Activated CD4-positive, alpha-beta memory T cell treated with anti-CD3 and anti-CD28 coated beads, Interleukin-2, amount 10 ng/mL, durations not matched to agents 7 days and 5 days (primary cell): ENCODE measurements at places on chromosomes 1 and 21. TPM values are rescaled to one million over a fixed set of nuclear protein-coding genes. Genes with fewer than 3 reads are reported as not detected.

OR2L13 gene
- total RNA-seq: not detected

CHIA gene
- not detected for total RNA-seq

THBS3 gene
- 32.3 TPM for total RNA-seq

S100A14 gene
- not detected for total RNA-seq

TNFRSF18 gene
- 116 TPM for total RNA-seq

ERVH48-1 gene
- total RNA-seq: not detected

RNU5D-1 gene
- total RNA-seq: not detected

TRNP1 gene
- not detected for total RNA-seq

AMPD1 gene
- not detected for total RNA-seq

RPTN gene
- total RNA-seq: not detected

FGR gene
- total RNA-seq: not detected

PLA2G2F gene
- total RNA-seq: not detected

SERPINC1 gene
- not detected for total RNA-seq

FCRL5 gene
- not detected for total RNA-seq

CELSR2 gene
- total RNA-seq: 2.0 TPM

LINGO4 gene
- total RNA-seq: 1.3 TPM

RCAN1 gene
- total RNA-seq: 8.8 TPM

URB1 gene
- total RNA-seq: 9.1 TPM

GDAP2 gene
- total RNA-seq: 20.8 TPM

UQCRHL gene
- total RNA-seq: 1.5 TPM

CYP4B1 gene
- not detected for total RNA-seq

AMIGO1 gene
- 1.2 TPM for total RNA-seq

CELA3B gene
- not detected for total RNA-seq

FCGR1A gene
- total RNA-seq: 1.1 TPM

ESPN gene
- total RNA-seq: 0.98 TPM

TSPAN2 gene
- total RNA-seq: 3.4 TPM

OLFM3 gene
- not detected for total RNA-seq

ZBTB8A gene
- total RNA-seq: 0.20 TPM

TSSK3 gene
- 1.0 TPM for total RNA-seq

CAMSAP2 gene
- 0.78 TPM for total RNA-seq

HEYL gene
- total RNA-seq: not detected

SPOCD1 gene
- 0.15 TPM for total RNA-seq

CFHR1 gene
- total RNA-seq: not detected

PLEKHN1 gene
- total RNA-seq: 8.2 TPM

CHML gene
- 8.9 TPM for total RNA-seq

FAM72B gene
- 31.6 TPM for total RNA-seq

CRP gene
- not detected for total RNA-seq

SPRR2F gene
- not detected for total RNA-seq
